ENCODE measurements at places on chromosomes 12 and 14.

- DNase-seq, result no peak
Measured at GRCh38 chr14:101123618-101124510, 220.3 kb upstream of the RTL1 start.

DNA sequence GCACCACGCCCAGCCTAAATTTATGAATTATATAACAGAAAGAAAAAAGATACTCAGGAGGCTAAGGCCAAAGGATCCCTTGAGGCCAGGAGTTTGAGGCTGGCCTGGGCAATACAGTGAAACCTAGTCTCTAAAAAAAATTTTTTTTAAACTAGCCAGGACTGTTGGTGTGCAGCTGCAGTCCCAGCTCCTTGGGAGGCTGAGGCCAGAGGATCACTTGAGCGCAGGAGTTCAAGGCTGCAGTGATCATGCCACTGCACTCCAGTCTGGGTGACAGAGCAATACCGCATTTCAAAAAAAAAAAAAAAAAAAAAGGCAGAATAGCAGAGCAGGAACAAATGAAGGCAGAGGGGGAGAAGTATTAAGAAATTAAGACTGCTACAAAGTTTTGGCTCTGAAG is 2.6 kb upstream of the PSMA6 start:
- DNase-seq, result no peak

- DNase-seq, result no peak
Measured at GRCh38 chr14:78131201-78131600, 39.0 kb upstream of the NRXN3 start.

DNA sequence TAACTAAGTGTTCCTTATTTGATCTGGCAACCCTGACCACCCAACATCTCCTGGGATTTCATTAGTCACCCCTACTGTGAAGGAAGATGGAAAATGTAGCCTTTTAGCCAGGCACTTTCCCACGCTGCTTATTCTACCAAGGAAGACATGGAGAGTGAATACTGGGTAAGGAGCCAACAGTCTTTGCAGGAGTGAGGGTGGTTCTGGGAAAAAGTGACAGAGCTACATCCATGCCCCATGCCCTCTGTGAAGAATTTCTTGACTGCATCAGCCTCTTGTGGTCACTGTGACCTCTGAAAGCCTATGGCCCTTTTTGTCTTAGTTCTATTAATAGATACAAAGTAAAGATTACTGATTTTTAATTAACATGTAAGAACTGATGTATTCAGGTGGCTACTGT is 196.0 kb upstream of the EEA1 start:
- no peak for DNase-seq

- no peak for DNase-seq
Measured at GRCh38 chr12:18753481-18754123, 15.7 kb downstream of the CAPZA3 start.

DNA sequence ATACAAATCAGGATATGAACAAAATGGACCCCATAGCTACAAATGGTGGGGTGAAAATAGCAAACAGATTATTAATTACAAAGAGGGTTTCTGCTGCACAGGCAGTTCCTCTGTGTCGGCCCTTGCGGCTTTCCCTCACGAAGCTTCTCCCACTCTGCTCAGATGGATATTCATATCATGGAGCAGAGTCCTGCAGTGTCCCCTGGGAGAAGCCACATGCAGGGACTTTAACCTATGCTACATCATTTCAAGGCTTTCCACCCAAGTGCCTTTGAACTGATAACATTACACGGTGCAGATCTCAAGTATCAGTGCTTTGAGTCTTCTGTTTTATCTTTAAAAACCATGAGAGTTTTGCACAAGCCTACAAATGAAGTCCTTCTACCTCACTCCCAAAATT is 229.1 kb downstream of the PPM1H start:
- no peak for DNase-seq

GRCh38 chr12:106030210-106031071 is 108.3 kb downstream of the NUAK1 start:
- DNase-seq, result no peak

- no peak for DNase-seq
Measured at GRCh38 chr12:53575502-53576249, 50.5 kb downstream of the ATF7 start.

- no peak for DNase-seq
Measured at GRCh38 chr12:123097561-123098084, 53.3 kb downstream of the PITPNM2 start.
